Activated CD8-positive, alpha-beta memory T cell treated with anti-CD3 and anti-CD28 coated beads, Interleukin-2, amount 50 U/mL, for 4 hours (primary cell): ENCODE measurements at places on chromosomes 7 and 10.

GRCh38 chr7:66747385-66747784 is 6.9 kb downstream of the RABGEF1 start:
- no peak for DNase-seq

- DNase-seq, result no peak
Measured at GRCh38 chr7:16615228-16615627, 30.3 kb downstream of the ANKMY2 start.

DNA sequence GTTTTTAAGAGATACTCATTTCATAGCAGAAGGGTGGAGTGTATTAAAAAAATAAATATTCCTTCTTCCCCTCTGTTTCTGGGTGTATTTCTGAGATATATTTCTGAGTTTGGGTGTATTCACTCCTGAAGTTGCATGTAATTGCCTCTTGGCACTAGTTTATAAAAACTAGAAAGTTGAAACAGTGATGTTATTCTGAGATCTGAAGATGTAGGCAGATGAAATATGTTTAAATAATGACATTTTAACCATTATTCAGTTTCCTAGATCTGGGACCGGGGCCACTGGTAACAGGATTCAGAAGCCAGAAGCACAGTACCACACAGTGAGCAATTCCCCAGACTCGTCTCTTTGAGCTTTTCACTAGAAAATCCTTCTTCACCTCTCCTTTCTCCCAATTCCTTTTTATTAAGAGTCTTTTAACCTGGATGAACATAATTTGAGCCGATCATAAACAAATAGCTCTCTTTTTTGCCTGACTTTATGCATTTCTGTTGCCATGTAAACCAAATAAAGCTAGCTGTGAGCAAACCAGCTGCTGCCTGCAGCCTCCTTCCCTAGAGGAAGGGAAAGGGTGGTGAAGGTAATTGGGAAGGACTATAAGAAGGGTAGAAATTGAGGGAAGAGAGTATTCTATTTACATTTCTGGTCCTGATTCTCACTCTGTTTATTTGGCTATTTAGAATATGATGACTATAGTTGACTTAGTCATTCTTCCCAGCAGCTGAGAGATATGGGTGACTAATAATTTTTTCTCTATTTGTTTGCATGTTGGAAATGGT is 101.8 kb upstream of the STRIP2 start:
- DNase-seq, result no peak

DNA sequence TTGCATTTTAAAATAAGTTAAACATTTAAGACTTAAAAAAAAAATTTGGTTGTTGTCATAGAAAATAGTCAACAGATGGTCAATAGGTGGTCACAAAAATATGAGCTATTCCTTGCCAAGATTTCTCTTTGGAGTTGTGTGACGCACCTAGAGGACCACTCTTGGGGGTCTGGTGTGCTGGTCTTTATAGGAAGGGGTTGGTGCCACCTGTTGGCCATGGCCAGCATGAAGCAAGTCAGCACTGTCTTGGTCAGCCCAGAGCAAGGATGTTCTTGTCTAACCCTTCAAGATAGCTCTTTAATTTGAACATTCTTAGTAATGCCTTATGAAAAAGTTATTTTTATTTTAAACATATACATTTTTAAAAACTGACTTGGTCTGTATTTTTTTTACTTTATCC is 267.9 kb upstream of the CNTNAP2 start:
- DNase-seq, result no peak

DNA sequence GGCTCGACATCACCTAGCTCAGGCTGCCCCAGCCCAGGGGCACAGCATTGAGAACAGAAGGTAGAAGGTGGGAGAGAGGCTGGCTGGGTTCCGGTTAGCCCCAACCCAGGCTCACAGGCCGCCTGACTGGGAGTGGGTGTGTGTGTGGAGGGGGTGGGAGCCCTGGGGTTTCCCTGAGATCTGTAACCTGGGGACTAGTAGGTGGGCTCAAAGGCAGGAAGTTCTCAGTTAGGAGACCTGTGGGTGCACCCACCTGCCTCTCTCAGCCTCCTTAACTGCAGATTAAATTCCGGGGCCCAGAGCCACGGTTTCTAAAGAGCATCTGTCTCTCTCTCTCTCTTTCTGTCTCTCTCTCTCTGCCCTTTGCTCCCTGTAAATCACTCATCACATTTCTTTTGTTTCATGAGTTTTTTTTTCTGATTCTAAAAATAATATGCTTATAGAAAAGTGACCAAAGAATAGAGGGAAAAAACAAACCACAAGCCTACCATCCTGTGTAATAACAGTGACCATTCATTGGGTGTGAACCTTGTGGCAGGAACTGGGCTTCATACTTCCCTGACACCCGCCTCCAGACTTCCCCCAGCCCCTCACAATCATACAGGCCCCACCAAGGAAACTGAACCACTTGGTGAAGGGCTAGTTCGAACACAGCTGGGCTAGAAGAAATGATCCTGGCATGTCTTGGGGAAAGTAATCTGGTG is 83.4 kb upstream of the SMNDC1 start:
- peak; percentile 65 for DNase-seq
